Left ventricle myocardium inferior (tissue), 1 donor: ENCODE measurements at places on chromosomes 7 and 10. TPM values are rescaled to one million over a fixed set of nuclear protein-coding genes. Genes with fewer than 3 reads are reported as not detected.
A peak's percentile ranks its signal among the peaks of the same experiment; 100 is the strongest.

- DNase-seq, result no peak
Measured at GRCh38 chr7:103729026-103729425, 260.4 kb downstream of the RELN start.

GRCh38 chr10:69864321-69864720 is 62.6 kb downstream of the COL13A1 start:
- DNase-seq, result no peak

GRCh38 chr10:52644373-52645186 is 128.0 kb downstream of the MBL2 start:
- no peak for DNase-seq

GRCh38 chr7:90595342-90595800 is 750 bp upstream of the CDK14 start:
- DNase-seq, result no peak

- DNase-seq, result no peak
Measured at GRCh38 chr7:158994687-158995086, 138.3 kb downstream of the DYNC2I1 start.

DNA sequence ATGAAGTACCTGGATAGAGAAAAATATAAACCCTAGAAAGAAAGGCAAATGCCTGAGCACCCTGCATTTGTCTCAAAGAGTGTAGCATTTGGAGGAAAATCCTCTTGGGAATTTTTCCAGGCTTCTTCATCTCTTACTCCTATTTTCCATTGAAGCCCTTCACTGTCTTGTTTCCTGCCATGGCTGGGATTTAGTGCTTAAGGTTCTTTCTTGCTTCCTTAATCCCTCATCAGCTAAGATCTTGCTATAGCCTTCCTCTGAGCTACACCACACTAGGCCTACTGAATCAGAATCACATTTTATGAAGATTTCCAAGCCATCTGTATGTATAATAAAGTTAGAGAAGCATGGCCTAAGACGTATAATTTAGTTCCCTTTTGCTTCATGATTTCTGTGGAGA is 97.5 kb upstream of the PHYHIPL start:
- no peak for DNase-seq

DNA sequence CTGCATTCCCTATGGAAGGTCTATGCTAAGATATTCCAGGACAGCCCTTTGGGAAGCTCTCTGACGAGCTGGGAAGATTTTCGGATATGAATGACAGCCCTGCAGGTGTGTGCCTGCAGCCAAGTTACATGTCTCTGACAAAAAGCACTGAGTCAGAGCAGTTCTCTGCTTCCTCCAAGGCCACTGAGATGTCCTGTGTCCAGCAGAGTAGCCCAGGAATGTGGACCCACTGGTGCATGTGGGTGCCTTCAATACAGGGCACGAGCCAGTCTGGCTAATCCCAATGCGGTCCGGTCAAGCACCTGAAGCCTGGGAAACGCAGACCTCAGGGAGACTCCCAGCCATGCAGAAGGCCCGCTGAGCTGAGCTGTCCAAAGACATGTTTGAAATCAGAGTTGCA is 565.7 kb downstream of the TCERG1L start:
- DNase-seq, result no peak

- DNase-seq, result no peak
Measured at GRCh38 chr7:46940178-46940577, 641.7 kb downstream of the TNS3 start.

DNA sequence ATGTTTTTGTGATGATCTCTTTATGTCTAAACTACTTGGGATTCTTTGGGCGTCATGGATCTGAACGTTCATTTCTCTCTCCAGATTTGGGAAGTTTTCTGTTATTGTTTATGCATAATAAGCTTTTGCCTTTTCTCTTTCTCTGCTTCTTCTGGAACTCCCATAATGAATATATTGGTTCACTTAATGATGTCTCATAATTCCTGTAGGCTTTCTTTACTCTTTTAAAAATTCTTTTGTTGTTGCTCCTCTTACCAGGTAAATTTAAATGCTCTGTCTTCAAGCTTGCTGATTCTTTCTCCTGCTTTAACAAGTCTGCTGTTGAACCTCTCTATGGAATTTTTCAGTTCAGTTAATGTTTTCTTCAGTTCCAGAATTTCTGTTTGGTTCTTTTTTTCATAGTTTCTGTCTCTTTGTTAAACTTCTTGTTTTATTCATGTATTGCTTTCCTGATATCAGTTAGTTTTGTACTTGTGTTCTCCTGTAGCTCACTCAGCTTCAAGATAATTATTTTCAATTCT is 317.5 kb downstream of the PLXDC2 start:
- DNase-seq, result no peak

- DNase-seq, result no peak
Measured at GRCh38 chr7:71329030-71329660, 197.2 kb downstream of the GALNT17 start.

GRCh38 chr7:51881309-51881708 is 564.7 kb upstream of the COBL start:
- DNase-seq, result no peak

DNA sequence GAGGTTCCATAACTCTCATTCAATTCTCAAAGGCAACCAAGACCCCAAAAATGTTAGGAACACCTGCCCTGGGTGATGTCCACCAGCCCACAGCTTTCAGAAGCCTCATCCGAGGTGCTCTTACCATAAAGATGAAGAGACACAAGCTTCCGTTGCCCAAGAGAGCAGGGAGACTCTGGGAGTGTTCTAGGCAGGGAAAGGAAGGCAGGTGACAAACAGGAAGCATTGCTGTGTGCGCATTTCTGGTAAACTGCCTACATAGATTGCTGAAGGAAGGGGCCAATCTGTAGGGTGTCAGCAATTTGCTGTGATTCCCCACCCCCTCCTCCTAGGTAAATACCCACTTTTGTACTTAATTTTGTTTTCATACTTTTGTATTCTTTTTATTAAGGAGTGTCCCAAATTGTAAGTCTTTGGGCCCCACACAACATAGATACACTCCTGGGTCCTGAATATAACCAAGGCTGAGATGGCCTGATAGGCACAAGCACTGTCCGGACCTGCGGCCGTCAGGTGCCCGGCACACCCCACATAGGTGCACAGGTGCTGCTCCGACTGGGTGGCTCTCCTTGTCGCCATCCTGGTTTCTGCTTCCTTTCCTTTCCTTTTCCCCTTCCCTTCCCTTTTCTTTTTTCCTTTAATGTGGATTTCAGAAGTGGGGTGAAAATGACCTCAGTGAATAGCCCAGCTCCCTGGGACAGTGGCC is 51.4 kb upstream of the SMNDC1 start:
- no peak for DNase-seq

DNA sequence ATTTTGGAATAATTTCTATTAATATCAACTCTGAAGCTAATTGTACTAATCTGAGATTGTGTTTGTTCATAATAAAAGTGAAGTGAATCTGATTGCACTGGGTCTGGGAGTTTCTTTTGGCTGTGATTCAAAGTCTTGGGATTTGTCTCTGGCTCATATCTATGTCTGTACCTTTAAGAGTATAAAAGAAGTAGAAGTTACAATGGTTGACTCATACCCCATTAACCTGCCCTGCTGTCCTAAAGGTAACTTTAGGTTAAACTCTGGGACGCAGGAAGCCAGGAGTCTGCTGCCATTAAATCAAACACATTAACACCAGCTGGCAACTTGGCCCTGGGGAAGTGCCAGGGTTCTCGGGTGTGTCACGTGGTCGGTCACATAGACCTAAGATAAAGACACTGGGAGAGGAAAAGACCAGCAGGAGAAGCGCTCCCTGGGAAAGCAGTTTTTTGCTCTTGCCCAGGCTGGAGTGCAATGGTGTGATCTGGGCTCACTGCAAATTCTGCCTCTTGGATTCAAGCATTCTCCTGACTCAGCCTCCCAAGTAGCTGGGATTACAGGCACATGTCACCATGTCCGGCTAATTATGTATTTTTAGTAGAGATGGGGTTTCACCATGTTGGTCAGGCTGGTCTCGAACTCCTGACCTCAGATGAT is 17.8 kb downstream of the SCD start:
- DNase-seq, result peak; percentile 77

- no peak for DNase-seq
Measured at GRCh38 chr7:22435720-22436119, 64.3 kb downstream of the STEAP1B start.

DNA sequence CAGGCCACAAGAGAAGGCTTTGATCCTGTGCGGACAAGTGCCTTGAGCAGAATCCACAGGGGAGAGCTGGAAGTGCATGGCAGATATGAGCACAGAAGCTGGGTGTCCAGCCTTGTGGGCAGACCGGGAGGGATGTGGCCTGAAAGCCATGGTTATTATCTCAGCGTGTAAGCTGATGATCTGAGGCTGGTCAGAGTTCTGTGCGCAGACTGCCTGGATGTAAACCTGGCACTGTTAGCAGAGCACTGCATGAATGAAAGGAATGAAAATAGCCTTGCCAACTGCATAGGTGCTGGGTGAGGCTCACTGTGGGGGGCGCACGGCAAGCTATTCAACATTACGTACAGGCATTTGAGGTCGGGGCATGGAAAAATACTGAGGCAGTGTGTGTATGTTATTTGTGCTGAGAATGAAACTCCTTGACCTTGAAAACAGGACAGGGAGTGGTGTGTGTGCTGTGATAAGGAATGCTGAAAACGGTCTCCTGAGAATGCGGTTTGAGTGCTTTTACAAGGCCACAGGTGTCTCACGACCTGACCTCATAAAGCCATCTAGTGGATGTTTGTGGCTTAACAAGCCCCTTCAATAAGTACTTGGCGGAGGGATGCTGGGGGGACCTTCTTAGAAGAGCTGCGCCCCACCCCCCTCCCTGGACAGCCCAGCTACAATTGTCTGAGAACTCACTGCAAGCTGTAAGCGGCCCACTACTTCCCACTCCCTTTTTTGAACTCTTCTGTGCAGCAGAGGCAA is 18.7 kb downstream of the AKR1C1 start:
- no peak for DNase-seq

DNA sequence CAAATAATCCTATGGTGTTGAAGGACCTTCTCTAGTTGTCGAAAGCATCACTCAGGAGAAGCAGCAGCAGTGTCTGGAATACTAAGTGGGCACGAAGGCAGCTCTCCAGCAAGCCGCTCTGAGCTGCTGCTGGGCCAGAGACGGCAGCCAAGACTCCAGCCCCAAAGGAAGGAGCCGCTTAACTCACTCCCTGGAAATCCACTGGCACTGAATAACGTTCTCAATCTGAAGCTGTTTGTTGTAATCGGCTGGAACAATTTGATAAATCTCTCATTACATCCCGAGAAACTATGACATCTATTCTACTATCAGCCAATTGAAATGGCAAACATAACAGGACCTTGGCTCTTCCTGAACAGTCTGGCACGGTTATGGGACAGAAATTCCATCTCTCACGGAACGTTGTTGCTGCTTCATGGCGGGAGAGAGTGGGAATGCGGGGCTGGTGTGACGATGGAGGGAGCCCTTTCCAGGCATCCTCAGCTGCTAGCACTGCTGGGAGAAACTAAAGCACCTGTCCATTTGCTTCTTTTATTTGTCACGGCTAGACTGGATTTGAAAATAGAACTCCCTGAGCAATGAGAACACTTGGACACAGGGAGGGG is 331.5 kb upstream of the RNF32 start:
- DNase-seq, result no peak

DNA sequence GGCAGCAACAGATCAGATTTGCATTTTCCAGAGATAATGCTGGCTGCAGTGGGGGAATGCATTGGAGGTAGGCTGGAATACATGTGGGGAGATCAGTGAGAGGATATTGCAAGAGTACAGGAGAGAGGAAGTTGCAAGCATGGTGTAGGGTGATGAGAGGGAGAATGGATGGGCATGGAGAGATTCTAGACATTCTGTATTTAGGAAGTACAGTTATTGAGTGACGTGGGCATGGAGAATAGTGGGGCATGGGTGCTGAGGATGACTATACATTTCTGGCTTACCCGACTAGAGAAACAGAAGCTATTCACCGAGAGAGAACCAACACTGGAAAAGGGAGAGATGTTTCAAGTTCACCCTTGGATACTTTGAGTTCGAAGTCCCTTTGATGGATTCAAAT is 116.9 kb upstream of the SVIL start:
- DNase-seq, result no peak

GRCh38 chr7:36985866-36986400 is 261.6 kb upstream of the AOAH start:
- DNase-seq, result no peak

DNA sequence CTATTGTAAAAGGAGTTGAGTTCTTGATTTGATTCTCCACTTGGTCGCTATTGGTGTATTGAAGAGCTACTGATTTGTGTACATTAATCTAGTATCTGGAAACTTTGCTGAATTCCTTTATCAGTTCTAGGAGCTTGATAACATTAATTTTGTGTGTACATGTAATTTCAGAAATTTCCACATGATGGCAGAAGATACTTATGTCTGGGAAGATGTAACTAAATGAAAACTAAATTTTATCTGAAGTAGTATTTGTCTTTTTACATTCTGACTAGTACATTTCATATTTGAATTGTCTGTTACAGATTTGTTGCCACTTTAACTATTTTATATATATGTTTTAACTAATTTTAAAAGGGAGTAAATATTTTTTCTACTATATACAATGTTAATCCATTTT is 27.6 kb downstream of the SDHAF3 start:
- DNase-seq, result no peak

DNA sequence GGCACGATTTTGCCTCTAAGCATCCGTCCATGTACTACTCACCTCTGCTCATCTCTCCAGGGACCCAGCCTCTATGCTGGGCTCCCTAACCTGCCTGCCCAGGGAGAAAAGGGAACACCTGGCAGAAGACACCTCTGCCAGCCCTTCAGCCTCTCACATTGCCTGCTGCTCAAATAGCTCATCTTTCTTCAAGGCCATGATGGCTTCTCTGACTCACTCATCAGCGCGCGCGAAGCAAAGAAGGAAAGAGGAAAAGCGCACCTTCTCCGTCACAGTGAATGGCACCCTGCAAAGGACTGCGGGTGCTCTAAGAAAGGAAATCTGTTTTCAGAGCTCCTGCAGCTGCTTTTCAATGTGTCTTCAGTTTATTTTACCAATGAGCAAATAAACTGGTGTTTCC is 174.0 kb downstream of the PRKAG2 start:
- DNase-seq, result peak; percentile 5

DNA sequence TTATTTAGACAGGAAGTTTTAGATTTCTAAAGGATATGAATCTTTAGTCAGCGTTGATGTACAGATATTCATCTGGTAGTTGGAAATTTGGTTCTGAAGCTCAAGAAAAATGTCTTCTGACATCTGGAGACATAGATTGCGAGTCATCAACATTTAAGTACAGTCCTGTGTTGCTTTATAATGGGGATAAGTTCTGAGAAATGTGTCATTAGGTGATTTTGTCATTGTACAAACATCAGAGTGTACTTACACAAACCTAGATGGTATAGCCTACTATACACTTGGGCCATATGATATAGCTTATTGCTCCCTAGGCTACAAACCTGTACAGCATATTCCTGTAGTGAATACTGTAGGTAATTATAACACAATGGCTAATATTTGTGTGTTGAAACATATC is 49.6 kb upstream of the UBN2 start:
- no peak for DNase-seq

Gene C10orf71
- 136 TPM for total RNA-seq

Gene PRSS37
- total RNA-seq, result not detected

Gene TRIM74
- not detected for total RNA-seq

Gene PRLHR
- total RNA-seq, result not detected

Gene IFIT2
- 4.5 TPM for total RNA-seq

Gene LHFPL3
- not detected for total RNA-seq

Gene PRKCQ
- 0.16 TPM for total RNA-seq

Gene SLC26A4
- total RNA-seq, result 0.41 TPM

Gene PITX3
- 0.85 TPM for total RNA-seq

Gene UPK3BL1
- total RNA-seq, result 14.5 TPM

Gene TMEM176B
- 34.0 TPM for total RNA-seq

Gene DNAJC12
- total RNA-seq, result 6.1 TPM

Gene FIS1
- total RNA-seq, result 322 TPM
